MCF 10A (cell line): ENCODE measurements at places on chromosomes 12 and 14. TPM values are rescaled to one million over a fixed set of nuclear protein-coding genes. Genes with fewer than 3 reads are reported as not detected.

- peak overlapping the region; percentile 95 for H3K27ac ChIP-seq
- H3K4me3 ChIP-seq: peak overlapping the region; percentile 96
- no peaks in the 10 kb centered on the region for H3K27me3 ChIP-seq
- DNase-seq: no peak
Measured at GRCh38 chr14:77457115-77457521, 283 bp downstream of the VIPAS39 start.

DNA sequence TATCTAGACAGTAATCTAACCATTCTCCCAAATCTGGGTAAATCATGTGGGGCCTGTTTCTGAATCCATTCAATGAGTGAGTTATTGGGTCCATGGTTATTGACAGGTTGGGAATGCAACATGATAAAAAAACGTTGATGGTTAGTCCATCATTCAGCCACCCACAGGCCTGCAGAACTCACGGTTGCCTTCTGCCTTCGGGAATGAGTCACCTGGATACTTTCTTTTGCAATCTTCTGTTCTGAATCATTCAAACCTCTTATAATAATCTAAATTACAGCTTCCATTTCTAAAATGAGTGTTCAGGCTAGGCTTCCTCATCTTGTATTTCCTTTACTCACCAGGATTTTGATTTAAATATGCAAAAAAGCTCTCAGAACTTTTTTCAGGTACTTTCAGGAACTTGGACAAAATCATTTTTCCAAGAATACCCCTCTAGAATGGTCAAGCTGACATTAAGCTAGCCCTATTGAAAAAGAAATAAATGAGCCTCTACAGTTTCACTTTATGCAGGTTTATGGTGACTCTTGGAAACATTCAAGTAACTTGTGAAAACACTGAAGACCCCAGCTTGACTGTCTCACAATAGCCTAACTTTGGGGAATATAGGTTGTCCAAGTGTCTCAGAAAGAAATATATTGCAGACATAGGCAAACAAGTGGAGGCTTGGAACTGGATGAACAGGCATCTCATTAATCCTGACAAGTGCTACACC, 94.4 kb downstream of the KCNK10 start:
- no peak overlapping the region for H3K4me3 ChIP-seq
- peak; percentile 49 for DNase-seq
- H3K36me3 ChIP-seq: no peaks in the 10 kb centered on the region
- peaks cover 32% of the 10 kb centered on the region for H3K27me3 ChIP-seq
- H3K27ac ChIP-seq: no peak overlapping the region

DNA sequence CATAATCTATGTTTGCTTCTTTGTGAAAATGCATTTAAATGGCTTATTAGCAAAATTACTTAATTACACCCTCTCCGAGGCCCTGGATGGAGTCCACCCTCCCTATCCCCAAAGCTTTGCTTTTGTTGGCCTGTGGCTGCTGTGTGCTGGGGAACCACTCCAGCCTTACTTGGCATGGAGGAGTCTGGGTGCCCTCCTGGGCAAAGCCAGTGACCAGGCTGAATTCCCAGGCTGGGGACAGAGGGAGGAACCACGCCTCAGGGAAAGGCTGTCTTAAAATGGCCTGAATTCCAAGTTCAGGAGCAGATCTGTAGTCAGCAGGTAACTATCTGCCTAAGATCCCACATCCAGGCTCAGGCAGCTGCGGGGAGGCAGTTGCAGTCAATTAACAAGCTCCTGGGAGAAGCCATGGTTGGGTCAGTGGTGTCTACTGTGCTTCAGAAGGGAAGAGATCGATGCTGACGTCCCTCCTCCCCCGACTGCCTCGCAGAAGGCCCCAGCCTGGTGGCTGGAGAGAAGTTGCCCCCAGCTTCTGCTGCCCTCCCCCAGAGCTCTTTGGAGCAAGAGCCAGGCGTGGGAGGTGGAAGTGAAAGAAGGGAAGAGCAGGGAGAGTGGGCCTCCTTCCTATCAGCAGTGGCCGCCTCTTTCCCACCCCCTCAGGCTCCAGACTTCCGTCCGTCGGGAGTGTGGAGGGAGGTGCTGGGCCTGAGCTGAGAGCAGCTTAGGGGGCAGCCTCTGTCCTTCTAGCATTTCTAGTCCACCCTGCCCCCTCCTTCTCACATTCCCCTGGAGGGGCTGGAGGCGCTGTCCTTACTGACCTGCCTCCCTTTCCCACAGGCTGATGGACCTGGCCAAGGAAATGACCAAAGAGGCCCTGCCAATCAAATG, 11.3 kb downstream of the VASH1 start:
- H3K27me3 ChIP-seq: no peaks in the 10 kb centered on the region
- no peaks in the 10 kb centered on the region for H3K4me1 ChIP-seq
- no peak overlapping the region for H3K27ac ChIP-seq
- DNase-seq: no peak
- no peak overlapping the region for H3K4me3 ChIP-seq

GRCh38 chr12:20588042-20588441, 107.1 kb upstream of the SLCO1C1 start:
- H3K4me3 ChIP-seq: no peak overlapping the region
- H3K27ac ChIP-seq: no peak overlapping the region
- no peak for DNase-seq
- H3K27me3 ChIP-seq: peaks cover 76% of the 10 kb centered on the region
- H3K4me1 ChIP-seq: no peaks in the 10 kb centered on the region

DNA sequence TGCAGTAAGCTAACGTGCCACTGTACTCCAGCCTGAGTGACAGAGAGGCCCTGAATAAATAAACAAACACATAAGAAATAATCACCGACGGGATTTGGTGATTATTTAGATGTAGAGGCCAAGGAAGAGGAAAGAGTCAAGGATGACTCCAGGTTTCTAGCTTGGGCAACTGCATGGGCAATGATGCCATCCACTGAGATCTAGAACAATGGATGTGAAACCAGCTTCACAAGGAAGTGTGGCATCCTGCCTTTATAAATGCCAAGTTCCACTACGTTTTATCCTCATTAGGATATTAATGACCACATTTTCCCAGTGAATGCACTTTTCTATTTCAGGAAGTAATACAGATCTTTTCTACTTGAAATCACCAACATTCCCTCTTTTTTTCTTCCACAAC, 10.9 kb upstream of the PTGER2 start:
- H3K27me3 ChIP-seq: no peaks in the 10 kb centered on the region
- no peak overlapping the region for H3K27ac ChIP-seq
- H3K4me3 ChIP-seq: no peak overlapping the region
- peak; percentile 32 for DNase-seq

DNA sequence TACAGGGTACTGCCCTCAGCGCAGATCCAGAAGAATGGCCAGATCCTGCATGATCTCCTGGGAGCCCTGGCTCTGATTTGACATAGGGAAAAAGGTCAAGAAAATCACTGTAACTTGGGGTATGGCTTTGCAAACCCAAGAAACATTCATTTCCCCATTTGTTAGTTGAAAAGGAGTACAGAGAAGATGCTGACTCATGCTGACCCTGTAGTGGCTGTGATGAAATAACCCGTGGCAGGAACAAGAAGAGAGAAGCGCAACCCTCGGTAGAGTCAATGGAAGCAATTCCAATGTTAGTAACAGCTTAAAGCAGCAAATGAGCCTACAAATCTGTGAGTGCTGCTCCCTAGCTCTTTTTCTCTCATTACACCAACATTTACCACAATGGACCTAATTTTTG, 281.6 kb upstream of the NPAS3 start:
- no peak overlapping the region for H3K4me3 ChIP-seq
- peaks cover 10% of the 10 kb centered on the region for H3K4me1 ChIP-seq
- DNase-seq: peak; percentile 84
- no peaks in the 10 kb centered on the region for H3K27me3 ChIP-seq

DNA sequence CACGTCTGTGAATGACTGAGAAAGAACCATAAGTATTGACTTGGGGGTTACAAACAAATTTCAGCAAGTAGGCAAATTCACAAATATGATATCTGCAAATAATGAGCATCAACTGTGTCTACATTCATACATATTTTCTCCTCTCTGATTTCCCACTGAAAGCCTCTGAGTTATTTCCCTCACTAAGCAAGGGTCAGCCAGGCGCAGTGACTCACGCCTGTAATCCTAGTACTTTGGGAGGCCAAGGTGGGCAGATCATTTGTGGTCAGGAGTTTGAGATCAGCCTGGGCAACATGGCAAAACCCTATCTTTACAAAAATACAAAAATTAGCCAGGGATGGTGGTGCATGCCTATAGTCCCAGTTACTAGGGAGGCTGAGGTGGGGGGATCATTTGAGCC, 80.8 kb downstream of the SLC25A21 start:
- no peaks in the 10 kb centered on the region for H3K36me3 ChIP-seq
- no peak overlapping the region for H3K4me3 ChIP-seq
- peaks cover 6% of the 10 kb centered on the region for H3K4me1 ChIP-seq

PLD4 gene
- total RNA-seq: not detected in 2 replicates

ADAM20 gene
- 1.4 and 1.6 TPM in 2 replicates for total RNA-seq

CMKLR1 gene
- 0.12 and 0.25 TPM in 2 replicates for total RNA-seq

- no peak overlapping the region for H3K4me3 ChIP-seq
- peak; percentile 85 for DNase-seq
- peak overlapping the region; percentile 71 for H3K27ac ChIP-seq
- H3K4me1 ChIP-seq: peaks cover 47% of the 10 kb centered on the region
Measured at GRCh38 chr12:22271023-22271422, 63.5 kb downstream of the ST8SIA1 start.
